Naive thymus-derived CD8-positive, alpha-beta T cell (primary cell): ENCODE measurements at places on chromosomes 3 and 15. TPM values are rescaled to one million over a fixed set of nuclear protein-coding genes. Genes with fewer than 3 reads are reported as not detected.

DNA sequence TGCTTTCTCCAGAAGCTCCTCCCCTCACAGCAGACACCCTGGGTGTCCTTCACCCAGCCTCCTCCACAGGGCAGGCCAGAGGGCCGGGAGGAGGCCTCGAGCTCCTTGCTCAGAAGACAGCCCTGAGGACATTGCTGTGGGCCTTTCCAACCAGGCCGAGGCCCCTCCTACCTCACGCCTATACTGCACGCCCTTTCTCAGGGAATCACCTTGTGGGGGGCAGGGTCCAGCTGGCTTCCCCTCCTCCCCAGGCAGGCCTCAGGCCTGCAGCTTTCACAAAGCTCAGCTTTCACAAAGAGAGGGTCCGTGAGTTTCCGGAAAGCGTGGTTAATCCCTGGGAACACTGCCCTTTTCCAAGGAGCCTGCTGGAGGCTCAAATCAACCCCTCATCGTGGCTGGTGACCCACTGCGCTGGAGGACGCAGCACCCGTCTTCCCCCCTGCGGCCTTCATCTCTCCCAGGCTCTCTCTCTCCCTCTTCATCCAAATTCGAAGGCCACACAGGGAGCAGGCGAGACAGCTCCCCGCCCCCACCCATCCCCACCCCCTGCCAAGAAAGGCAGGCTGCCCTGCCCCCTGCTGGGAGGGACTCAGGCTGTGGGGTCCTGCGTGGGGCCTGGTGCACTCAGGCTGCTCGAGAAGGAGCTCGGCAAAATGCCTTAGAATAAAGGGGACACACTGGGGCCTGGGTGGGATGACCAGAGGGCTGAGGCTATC, 79.4 kb downstream of the OCA2 start:
- DNase-seq: no peak

DNA sequence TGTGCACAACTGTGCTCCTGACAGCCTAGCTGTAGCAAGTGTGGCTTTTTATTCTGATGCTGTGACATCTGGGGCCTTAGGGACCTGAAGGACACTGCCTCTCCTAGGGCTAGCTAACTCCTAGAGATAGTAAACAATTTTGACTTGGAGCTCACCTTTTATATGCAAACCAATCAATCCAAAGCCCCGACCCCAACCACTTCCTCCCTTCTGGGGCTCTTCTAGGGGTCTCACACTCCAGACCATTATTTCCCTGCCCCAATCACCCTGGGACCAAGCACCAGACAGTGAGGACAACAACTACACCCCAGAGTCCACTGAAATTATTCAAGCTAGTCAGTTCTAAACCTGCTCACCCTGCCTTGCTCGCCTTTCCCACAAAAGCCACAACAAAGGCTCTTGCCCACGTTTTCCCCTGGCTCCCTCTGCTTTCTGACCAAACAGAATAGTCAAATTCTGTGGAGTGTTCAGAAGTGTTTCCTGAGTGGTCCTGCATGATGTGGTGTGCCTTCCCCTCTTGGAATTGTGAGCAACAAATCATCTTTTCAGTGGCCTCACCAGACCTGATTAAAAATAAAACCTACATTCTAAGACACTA, 84.2 kb upstream of the WNT5A start:
- no peak for DNase-seq

C2CD4B gene
- not detected for total RNA-seq

DNA sequence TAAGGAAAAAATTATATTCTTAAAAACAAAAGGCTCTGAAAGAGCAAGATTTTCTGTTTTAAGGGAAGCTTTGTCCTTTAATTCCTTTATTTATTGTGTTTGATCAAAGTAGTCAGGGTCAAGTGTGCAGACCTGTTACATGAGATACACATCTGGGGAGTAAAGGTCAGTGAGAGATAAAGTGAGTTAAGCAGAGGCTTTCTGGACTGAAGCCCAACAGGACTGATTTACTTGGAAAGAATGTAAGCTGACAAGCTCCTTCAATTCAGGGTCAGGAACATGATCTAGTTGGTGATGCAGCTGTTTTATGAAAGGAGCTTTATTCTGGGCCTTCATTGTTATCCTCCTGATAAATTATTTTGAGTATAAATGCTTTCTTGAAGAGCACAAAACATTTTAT, 20.7 kb upstream of the OTOL1 start:
- DNase-seq: no peak

DNA sequence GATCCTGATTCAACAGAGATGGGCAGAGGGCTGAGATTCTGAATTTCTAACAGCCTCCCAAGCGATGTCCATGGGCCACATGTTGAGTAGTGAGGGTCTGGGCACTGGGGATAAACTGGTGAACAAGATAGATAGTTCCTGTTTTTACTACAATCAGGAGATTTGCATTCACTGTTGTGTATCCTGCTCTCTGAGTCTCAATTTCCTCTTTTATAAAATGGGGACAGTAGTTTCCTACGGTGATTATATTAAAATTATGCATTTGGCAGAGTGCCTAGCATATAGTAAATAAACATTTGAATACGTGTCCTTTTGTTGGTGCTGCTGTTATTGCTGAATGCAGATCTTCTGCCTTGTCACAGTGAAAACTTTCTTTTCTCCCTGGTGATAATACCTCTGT, 102.5 kb downstream of the MYH15 start:
- no peak for DNase-seq

NGLY1 gene
- total RNA-seq: 92.4 TPM

- DNase-seq: no peak
Observed at GRCh38 chr3:159854500-159855124, 134.0 kb upstream of the IL12A start.

LRTM1 gene
- not detected for total RNA-seq

GRCh38 chr15:83970295-83970890, 265.2 kb upstream of the GOLGA6L4 start:
- DNase-seq: no peak

RASL12 gene
- total RNA-seq: not detected

GRCh38 chr15:69116391-69116790, 44.0 kb upstream of the GLCE start:
- no peak for DNase-seq

TGFBR2 gene
- 268 TPM for total RNA-seq

DNA sequence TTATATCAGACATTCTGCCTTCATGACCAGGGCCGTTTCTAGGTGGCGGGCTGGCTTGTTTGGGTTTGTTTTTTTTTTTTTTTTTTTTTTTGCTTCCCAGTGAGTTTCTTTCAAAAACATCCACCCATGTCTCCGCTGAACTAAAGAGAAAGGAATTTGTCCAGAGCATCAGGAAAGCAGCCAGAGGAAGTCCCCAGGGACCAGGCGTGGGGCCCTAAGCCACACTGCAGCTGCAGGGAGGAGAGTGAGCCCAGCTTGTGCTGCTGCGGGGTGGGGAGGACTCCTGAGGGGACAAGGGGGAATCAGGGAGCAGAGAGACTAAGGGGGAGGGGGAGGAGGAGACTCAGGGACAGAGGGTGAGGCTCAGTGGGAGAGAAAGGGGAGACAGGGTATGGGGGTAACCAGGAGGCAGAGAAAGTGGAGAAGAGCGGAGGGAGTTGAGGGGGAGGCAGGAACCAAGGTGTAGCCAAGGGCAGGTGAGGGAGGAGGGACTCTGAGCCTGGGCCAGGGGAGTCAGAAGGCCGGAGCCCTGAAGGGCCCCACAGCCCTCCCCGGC, 49.5 kb downstream of the CYP11A1 start:
- DNase-seq: no peak

DNA sequence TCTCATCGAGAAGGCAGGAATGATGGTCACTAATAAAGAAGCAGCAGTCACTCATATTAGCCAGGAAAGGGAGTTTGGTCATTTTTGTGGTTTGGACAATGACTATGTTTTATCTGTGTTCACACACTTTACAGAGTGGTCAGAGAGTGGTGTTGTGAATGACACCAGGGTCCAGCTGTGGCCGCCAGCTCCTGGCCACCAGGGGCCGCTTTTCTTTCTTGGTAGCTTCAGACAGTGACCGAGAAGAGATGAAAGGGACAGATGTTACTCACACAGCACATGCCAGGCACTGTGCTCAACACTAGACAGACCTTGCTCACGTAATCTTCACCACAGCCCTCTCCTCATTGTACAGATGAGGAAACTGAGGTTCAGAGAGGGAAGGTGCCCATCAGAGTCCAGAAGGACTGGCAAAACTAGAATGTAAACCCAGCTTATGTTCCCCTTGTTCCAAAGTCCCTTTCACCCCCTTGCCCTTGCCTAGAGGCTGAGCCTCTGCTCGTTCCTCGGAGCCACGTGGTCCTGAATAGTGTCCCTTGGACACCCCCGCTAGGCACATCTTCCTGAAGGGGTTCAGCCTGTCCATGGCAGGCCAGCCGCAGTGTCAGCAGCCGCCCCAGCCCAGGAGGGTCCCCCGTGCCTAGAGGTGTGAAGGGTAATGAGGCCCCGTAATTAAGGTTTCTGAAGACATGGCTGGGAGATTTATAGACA, 55.6 kb downstream of the CYP11A1 start:
- no peak for DNase-seq

TIGIT gene
- 5.0 TPM for total RNA-seq

GLCE gene
- total RNA-seq: 8.0 TPM

- DNase-seq: no peak
Observed at GRCh38 chr3:139105154-139105702, 60.5 kb upstream of the PRR23C start.

GRCh38 chr3:51712038-51712420, 5.2 kb downstream of the GRM2 start:
- DNase-seq: no peak

GRCh38 chr3:188533172-188533571, 379.2 kb downstream of the LPP start:
- no peak for DNase-seq

- DNase-seq: peak; percentile 36
Observed at GRCh38 chr15:79970624-79971434, at the start of gene BCL2A1. TSS of gene BCL2A1 (minus strand) at chr15:79971196. CDS start at chr15:79971119, 77 bp downstream.

SLC30A4 gene
- total RNA-seq: 6.7 TPM

GRCh38 chr3:129688271-129688895, 81.9 kb upstream of the PLXND1 start:
- no peak for DNase-seq

- DNase-seq: no peak
Observed at GRCh38 chr15:77717333-77717990, 84.8 kb upstream of the LINGO1 start.

GRCh38 chr3:23253214-23253613, 50.1 kb downstream of the UBE2E2 start:
- no peak for DNase-seq

GRCh38 chr15:73081321-73081958, 29.2 kb downstream of the NEO1 start:
- peak; percentile 1 for DNase-seq

- DNase-seq: no peak
Observed at GRCh38 chr15:52765785-52766184, 24.4 kb downstream of the ONECUT1 start.

EPHA3 gene
- total RNA-seq: not detected

DNA sequence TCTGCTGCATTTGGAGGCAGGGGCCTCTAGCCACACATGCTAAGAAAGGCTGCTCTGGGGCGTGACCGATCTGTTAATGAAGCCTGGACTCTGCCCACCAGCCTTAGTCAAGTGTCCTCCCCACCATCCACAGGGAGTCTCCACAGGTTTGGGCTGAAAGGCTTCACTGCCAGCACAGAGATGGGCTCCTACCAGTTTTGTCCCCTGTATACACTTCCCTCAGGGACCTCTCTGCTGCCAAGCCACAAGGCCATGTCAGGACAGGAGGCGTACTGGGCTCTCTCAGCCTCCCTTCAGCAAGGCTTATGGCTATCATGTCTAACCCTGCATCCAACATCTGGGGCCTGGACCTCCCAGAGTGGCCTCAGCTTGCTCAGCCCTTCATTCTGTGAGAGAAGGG, 23.5 kb downstream of the KIF9 start:
- DNase-seq: no peak

DNA sequence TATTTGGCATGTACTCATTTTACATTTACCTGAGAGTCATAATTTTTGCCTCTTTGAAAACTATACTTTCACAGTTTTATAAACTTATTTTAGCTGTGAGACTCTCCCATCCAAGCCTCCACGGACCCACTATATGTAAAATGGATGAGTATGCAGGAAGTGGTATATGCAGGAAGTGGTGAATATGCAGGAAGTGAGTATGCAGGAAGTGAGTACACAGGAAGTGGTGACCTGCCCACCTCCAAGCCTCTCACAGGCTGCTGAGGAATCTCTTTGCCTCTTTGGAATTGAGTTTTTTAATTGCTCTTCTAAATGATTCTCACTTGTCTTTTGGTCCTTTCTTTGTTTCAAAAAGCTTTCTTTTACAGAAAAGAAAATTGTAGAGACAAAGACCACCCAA, 85.2 kb downstream of the KBTBD8 start:
- DNase-seq: peak; percentile 24

AGBL1 gene
- total RNA-seq: not detected

- no peak for DNase-seq
Observed at GRCh38 chr15:41862515-41863116, 24.0 kb downstream of the PLA2G4B start.

DNA sequence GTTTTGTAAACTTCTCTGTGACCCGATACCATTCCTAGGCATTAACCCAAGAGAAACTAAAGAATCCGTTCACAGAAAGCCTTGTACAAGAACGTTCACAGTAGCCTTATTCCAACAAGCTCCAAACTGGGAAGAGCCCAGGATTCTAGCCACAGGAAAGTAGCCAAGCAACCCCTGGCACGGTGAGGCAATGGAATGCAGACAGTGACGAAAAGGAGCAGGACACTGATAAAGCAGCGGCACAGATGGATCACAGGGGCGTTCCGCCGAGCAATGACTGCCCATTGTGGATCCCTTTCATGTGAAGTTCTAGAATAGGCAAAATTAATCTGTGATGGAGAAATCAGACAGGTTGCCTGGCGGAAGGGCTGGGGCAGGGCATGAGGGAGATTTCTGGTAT, 198.7 kb upstream of the CHRNA7 start:
- no peak for DNase-seq

- DNase-seq: no peak
Observed at GRCh38 chr3:9369508-9369907, 6.7 kb downstream of the THUMPD3 start.

GRCh38 chr3:131353986-131354385, 27.6 kb upstream of the NUDT16 start:
- DNase-seq: no peak

DNA sequence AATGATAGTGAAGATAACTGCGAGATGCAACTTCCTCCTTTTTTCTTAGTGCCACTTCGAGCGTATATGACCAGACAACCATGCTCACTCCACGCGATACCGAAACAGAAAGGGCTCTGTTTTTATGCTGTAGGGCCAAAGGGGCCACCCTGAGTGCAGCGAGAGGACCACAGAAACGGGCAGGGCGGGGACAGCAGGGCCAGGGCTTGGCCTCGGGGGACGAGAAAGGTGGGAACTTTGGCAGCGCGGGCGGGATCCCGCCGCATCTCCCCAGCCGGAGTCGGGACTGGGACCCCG, 483 bp downstream of the VPS13C start:
- no peak for DNase-seq
